Glomerular endothelial cell (primary cell): ENCODE measurements at places on chromosomes 5 and 9. TPM values are rescaled to one million over a fixed set of nuclear protein-coding genes. Genes with fewer than 3 reads are reported as not detected.

Gene PCDHB4
- total RNA-seq: 0.10 and 0.53 TPM in 2 replicates

DNA sequence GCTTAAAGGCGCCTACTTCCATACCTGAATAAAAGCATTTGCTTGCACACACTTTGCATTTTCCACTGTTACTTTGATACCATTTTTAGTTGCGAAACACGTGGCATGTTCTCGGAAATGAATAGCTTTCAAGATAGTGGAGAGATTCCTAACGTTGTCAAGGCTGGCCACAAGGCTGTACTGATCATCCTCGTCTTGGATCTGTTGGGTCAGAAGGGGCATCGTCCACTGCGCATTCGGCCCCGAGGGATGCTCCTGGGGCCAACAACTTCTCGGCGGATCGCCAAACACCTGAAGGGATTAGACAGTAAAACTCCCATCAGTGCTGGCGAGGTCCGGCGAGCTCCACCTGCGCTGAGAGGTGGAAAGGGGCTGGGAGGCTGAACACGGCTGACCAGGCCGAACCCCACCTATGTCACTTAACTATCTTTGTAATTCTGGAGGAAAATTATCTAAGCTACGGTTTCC is 599 bp downstream of the RAD1 start:
- no peak for DNase-seq

DNA sequence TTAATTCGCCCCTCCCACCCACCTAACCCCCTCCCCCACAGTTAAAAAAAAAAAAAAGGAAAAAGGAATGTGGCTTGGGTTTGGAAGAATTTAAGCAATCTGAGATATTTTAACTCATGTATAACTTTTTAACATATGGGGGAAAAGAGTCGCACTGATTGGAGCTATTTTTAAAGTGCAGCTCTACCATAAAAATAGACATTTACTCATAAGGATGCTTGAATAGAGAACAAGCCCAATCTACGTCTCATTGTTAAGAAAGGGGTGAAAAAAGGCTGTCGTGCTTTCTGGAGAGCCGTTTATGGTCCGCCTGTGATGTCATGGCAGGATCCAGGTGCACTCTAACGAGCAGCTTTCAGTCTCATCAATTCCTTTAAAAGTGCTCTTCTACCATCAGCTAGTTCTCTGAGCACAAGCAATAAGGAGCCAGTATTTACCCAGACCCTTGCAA is 142.4 kb downstream of the ELAVL2 start:
- DNase-seq: no peak

GRCh38 chr5:166948679-166949078 is 1342.8 kb upstream of the WWC1 start:
- DNase-seq: no peak

DNA sequence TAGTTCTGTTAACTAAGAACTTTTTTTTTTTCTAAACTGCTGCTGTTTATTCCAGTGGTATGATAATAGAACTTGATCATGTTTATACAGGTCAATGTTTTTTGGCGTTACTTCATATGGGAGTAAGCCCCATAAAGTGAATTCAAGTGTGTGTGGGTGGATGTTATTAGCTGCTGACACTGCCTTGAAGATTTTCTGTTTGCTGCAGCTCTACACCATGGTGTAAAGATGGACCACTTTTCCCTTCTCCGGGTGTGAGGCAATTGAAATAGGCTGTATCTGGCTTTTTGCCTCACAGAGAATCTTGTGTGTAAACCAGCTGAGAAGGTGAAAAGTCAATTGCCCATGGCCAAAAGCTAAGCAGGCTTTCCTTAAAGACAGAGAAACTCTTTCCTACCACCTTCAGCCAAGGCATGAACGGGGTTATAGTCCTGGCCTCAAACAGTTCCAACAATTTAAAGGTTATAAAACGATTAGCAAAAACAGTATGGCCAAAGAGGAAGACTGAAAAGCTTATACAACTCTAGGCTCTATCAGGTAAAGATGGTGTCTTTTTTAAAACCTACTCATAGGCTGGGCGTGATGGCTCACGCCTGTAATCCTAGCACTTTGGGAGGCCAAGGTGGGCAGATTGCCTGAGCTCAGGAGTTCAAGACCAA is 33.9 kb upstream of the ABCA1 start:
- DNase-seq: no peak

GRCh38 chr5:120160124-120160895 is 303.8 kb upstream of the PRR16 start:
- DNase-seq: no peak

- no peak for DNase-seq
Observed at GRCh38 chr5:179124273-179124852, 64.2 kb downstream of the ZNF354C start.

Gene SVEP1
- total RNA-seq: 0.05 and 0.06 TPM in 2 replicates

DNA sequence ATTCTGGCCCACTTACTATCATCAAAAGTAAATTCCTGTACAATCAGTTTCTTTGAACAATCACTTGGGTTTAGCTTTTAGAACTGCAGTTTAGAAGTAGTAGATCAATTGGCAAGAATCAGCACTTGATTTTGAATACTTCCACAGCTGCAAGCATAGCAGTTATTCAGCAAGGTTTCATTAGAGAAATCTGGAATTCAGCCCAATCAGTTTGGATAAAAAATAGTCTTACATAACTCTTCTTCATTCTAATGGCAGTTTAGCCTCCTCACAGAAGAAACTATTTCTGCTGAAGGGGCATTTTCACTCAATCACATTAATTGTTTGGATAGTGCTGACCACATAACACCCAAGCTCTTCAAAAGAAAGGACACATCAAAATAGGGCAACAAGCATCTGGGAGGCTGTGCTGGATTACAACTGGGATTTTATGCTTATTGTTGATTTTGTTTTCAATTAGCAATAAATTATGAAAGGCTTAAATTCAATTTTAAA is 336.2 kb upstream of the PDE4D start:
- no peak for DNase-seq

- DNase-seq: no peak
Observed at GRCh38 chr9:10785255-10785654, 172.5 kb upstream of the PTPRD start.

- DNase-seq: no peak
Observed at GRCh38 chr5:25955337-25955736, 1083.0 kb downstream of the CDH9 start.

Gene SMIM32
- not detected in 2 replicates for total RNA-seq

DNA sequence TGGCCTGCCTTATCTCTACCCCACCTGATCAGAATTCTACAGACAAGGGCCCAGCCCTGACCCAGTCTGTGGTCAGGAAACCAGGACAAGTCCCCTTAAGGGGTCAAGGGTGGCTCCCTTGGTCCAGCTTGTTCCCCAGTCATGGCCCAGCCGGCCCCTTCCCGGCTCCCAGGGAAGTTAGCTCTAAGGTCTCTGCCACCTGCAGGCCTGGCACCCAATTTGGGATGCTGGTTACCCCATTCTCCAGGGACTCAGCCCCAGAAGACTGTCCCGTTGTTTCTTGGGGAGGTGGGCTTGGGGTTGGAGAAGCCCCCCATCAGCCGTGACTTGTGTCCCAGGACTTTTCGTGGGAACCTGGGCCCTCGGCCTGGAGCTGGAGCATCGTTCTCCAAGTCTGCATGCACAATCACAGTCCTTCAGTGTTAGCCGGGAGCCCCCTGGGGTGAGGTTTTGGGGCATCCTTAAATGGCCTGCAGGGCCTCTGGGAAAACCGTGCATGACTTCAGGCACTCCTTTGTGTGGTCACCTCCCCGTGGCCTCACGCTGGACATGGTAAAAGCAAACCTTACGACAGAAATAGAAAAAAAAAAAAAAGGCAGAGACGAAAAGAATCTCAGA is 150.8 kb upstream of the PHYKPL start:
- DNase-seq: no peak

Gene FOXD4
- total RNA-seq: not detected in 2 replicates

- DNase-seq: no peak
Observed at GRCh38 chr9:132697230-132697629, 27.0 kb downstream of the GTF3C4 start.

GRCh38 chr5:126044111-126044668 is 379.0 kb upstream of the GRAMD2B start:
- DNase-seq: no peak

Gene C8G
- total RNA-seq: not detected in 2 replicates

DNA sequence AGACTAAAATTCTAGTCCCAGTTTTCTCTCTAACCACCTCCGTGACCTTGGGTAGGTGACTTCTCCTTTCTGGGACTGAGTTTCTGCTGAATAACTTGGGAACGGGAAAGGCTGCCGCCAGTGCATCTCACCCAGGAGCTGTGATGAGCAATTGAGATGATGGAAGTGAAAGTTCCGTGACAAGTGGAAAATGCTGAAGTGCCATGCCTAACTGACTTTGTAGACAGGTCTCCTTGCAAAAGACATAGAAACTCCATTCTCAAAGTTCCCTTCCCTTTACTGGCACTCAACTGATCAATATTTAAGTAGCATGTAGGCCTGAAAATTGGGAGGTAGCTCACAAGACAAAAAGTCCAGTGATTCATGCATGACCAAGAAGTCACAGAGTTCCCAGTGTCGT is 6.3 kb upstream of the ADAM19 start:
- no peak for DNase-seq

DNA sequence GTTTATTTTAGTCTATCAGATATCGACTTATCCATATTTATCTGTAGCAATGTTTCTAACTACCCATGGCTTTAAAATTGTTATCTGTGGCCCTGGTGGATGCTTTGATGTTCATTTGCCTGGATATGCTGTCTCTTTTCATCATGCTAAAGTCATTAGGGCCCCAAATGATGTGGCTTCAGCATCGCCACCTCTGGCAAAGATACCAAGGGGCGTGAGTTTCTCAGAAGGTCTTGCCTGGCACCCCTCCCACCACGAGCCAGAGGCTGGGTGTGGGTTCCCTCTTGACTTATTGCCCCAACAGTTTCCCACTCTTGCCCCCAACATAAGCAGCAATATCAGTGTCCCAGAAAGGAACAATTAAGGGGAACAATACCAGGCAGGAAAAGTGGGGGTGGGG is 5.4 kb downstream of the ROPN1L start:
- no peak for DNase-seq

DNA sequence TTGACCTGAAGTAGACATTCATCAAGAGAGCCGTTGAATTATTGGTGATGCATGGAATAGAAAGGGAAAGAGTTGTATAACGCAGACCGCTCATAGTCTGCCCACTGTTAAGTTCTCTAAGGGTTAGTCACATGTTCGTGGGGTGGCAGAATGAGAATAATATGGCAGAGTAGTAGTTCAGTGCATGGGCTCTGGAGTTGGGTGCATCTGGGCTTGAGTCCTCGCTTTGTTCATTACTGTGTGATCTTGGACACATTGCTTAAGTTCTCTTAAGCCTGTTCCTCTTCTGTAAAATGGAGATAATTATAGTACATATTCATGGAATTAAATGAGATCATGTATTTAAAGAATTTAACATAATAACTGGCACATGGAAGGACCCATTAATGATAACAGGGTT is 23.6 kb downstream of the TNPO1 start:
- no peak for DNase-seq

DNA sequence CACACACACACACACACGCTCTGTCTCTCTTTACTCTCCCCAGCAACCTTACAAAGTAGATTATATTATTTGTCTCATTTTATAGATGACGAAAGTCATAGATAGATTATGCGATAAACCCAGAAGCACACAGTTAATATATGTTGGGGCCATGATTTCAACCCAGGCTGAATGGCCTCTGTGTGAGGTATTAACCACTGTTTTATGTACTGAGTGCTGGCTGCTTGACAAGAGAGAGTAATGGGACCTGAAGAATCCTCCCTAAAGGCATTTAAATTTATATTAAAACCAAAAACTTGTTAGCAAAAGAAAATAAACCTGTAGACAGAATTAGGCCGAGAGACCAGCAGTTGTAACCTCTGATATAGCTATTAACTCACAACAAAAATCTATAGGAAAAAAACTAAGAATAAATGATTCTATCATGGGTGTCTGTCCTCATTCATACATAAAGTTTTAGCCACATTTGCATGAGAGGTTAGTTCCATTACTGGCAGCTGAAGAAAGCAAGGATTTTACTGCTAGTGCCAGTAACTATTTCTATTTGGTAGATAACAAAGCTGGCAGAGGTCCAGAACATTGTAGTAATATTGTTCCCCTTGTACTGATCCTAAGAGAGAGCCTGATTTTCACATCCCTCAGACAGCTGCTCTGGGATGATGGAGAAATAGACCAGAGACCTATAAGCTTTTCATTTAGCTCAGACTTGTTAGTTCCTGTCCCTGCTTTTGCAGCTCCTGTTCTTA is 250.9 kb downstream of the ADGRV1 start:
- no peak for DNase-seq

DNA sequence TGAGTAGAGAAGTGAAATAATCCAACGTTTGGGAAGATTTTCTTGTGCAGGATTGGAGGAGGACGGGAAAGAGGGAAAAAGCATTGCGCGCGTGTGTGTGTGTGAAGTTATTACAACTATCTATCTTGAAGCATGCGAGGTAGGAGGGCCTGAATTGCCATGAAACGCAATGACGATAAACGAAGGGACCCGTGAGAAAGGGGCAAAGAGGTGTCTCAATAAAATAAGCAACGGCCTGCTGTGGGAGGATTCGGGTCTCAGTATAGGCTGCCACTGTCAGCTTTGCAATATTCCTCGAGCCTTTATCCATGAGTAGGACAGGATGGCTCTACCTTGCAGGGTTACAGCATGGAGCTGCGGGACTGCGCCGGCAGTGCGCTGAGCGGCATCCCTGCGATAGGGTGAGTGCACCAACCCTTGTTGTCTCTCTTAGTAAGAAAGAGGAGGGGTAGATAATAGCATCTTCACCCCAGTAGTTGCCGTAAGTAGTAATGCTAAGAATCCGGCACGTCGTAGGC is 631 bp upstream of the RCL1 start:
- no peak for DNase-seq

- DNase-seq: no peak
Observed at GRCh38 chr9:31683116-31683515, 701.3 kb upstream of the ACO1 start.

Gene CDH6
- total RNA-seq: 6.7 and 22.1 TPM in 2 replicates

DNA sequence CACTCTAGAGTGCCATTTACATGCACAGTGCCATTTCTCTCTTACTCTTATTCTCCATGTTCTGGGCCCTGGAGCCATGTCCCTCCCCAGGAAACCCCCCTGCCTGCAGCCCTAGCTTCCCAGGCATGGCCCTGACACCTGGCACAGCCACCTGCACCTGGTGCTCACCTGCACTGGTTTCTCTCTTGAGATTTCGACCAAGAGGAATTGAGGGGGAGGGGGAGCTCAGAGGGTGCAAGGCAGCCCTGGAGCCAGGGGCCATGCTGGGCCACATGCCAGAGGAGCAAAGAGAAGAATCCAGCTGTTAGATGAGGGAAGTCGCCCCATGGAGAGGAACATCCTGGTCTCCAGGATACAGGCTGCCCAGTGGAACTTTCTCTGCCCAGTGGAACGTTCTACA is 65.0 kb upstream of the RAPGEF1 start:
- DNase-seq: no peak

- DNase-seq: no peak
Observed at GRCh38 chr9:126860757-126861466, 473 bp downstream of the ZBTB34 start.

- DNase-seq: no peak
Observed at GRCh38 chr5:80184235-80185023, 71.4 kb downstream of the SERINC5 start.

- DNase-seq: no peak
Observed at GRCh38 chr9:131980267-131981016, 99.2 kb downstream of the MED27 start.

Gene FOXD4L5
- not detected in 2 replicates for total RNA-seq

- DNase-seq: no peak
Observed at GRCh38 chr5:84218546-84218945, 166.1 kb downstream of the EDIL3 start.
